GM12891 (cell line): ENCODE measurements at places on chromosomes 6 and 20.

DNA sequence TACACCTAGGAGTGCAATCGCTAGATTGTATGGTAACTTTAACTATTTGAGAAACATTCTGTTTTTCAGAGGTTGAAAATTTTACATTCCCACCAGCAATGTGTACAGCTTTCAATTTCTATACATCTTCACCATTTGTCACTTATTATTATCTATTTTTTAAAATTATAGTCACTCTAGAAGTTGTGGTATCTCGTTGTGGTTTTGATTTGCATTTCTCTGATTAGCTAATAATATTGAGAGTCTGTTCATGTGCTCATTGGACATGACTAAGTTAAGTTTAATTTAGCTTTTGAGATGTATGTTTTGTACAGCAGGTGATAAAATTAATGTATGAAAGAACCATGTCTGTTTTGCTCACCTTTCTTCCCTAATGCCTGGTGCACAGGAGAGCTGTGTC, 34.8 kb upstream of the PLCB1 start:
- no peak for DNase-seq

DNA sequence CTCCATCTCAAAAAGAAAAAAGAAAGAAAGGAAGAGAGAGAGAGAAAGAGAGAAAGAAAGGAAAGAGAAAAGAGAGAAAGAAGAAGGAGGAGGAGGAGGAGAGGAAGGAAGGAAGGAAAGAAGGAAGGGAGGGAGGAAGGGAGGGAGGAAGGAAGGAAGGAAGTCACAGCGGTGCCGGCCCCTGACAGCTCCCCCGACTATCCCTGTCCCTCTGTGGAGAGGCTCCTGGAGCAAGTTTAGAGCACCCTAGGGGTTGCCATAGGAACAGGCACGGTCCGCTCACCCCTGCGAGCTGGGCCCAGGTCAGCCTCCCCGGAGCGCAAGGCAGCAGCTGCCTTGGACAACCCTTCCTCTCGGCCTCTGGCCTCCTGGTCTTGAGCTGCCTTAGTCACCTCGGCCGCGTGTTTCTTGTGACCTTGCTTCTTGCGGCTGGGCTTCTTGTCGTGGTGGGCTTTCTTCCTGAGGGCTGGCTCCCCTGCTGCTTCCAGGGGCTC, 6.8 kb downstream of the BNIP5 start:
- no peak for DNase-seq

DNA sequence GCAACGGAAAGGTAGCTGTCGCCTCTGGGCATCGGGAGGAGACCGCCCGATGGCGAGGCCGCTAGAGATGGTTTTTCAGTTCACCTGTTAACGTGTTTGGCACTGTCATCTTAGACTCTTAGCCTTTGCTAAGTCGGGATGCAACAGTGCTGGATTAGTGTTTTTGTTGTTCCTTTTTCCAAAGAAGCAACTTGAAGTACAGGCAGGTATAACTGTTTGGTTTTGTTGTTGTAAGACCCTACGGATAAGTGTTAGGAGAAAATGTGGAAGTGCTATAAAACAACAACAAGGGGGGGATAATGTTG, 723 bp downstream of the MANEA start:
- no peak for DNase-seq

GRCh38 chr20:63081351-63081750, 74.6 kb upstream of the BHLHE23 start:
- DNase-seq, result no peak

DNA sequence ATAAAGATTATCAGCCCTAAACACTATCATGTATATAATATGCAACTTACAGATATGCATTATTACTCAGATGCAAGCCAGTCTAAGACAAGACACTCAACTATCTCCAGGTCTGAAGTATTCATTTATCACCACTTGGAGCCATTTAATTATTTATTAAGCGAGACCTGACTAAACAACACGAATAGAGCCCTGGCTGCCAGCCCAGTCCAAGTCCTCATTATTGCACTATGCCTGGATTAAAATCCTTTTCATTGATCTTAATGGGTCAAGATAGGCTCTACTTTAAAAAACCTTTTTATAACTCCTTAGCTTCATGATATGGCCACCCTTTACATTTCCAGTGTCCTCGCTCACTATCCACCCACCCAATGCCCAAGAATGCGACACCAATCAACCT, 183.1 kb upstream of the MARCKS start:
- DNase-seq, result no peak

DNA sequence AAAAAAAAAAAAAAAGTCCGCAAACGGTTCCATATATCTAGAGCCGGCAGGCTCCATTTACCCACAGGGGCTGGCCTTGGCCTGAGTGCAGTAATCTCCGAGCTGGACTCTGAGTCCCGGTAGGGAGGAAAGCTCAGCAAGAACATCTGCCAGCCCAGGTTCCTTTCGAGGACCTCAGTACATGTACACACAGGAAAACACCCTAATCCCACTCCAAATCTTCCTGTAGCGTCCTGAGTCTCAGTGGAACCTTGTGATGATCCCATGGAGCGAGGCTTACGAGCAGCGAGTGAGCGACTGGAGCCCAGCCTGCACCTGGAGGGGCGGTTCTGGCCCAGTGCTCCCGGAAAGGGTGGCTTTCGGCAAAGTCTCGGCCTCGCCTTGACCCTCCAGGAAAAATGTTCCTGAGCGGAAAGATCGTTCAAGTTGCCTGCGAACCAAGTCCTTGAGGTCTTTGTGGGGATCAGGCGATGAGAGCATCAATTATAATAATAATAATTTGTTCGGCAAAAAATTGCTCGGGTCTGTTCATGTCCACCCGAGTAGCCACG, 32.1 kb downstream of the PRSS16 start:
- no peak for DNase-seq

DNA sequence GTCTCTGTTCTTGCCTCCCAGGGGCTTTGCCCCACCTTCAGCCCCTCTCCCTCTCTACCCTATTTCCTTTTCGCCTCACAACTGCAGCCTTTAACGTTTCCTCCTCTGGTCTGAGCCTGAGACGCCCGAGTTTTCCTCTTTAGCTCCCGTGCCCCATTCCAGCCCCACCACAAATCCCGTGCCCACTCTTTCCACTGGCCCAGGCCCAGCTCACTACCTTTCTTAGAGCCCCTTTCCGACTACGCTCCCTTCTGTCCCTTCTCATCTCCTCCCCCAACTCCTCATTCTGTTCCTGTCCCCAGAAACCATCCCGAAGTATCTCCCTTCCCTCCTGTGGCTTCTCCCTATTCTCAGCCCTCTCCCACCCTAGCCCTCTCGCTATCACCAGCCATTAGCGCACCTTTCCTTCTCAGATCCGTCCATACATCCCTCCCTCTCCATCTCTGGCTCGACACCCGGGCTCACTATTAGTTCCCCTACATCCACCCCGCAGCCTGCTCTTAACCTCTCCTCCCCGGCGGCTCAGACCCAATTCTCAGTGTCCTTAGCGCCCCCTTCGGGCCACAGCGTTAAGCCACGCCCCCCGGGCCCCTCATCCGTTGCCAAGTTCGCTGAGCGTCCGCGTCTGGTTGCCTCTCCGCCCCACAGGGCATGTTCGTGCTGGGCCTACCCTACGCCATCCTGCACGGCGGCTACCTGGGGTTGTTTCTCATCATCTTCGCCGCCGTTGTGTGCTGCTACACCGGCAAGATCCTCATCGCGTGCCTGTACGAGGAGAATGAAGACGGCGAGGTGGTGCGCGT, 2.7 kb downstream of the SLC32A1 start:
- DNase-seq, result peak; percentile 46

DNA sequence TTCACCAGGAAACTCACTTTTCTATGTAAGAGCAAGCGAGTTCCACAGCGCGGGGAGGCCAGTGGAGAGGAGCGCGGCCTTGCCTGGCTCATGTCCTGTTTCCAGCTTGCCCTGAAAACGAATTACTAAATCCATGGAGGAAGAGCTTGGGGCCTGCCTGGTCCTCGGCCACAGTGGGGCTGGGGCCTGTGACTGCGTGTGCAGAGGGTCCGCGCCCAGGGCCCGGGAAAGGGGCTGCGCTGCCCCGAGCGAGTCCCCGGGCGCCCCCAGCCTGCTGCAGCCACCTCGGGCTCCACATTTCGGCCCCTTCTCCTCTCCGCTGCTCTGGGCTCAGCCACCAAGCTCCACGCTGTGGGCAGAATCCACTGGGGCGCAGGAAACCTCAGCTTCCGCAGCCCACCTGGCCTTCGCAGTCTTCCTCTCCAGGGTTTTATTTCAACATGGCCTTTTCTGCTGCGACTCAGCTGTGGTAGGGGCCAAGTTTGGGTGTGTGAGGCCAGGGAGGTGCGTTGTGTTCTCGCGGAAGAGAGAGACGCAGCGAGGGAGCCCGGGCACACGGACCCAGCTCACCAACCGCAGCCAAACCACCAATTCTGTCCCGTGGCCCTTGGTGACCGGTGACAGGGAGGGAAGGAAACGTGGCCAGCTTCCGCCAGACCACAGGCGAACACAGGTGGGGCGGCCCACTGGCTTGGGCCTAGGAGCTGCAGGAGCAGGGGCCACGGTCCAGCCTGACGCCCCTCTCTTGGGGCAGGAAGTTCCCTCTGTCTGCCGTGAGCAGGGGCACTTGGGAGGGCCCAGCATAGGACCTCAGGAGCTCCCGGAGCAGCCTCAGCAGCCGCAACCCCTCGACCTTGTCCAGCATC, 211.4 kb downstream of the ERMARD start:
- no peak for DNase-seq

DNA sequence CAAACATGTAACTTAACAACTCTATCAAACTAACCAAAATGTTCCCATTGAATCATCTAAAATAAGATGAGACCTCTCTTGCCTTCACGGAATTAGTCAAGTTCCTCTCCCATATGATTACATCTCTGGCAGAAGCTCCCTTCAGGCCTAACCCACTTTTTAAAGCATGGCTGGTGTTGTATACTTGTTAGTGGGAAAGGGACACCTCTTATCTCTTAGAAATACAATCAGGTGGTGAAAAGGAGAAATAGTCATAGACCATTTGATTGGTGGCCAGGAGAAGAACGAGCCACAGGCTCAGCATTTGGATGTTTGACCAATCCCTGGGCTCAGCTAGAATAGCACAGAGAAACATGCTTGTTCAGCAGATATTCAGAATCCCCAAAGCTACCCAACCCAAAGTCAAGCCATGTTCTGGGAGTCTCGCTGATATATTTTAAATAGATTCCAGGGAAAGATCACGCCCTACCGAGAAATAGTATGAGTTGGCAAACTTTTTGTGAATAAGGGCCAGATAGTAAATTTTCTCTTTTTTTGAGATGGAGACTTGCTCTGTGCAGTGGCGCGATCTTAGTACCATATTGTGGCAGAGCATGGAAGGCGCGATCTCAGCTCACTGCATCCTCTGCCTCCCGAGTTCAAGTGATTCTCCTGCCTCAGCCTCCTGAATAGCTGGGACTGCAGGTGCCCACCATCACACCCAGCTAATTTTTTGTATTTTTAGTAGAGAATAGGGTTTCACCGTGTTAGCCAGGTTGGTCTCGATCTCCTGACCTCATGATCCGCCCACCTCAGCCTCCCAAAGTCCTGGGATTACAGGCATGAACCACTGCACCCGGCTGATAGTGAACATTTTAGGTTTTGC, 126.3 kb upstream of the MYLIP start:
- DNase-seq, result no peak

- no peak for DNase-seq
Observed at GRCh38 chr6:139296927-139297326, 5.1 kb upstream of the TXLNB start.

- DNase-seq, result no peak
Observed at GRCh38 chr20:50855498-50856474, 60.9 kb downstream of the BCAS4 start.

- no peak for DNase-seq
Observed at GRCh38 chr20:53994088-53994487, 76.3 kb downstream of the BCAS1 start.

GRCh38 chr20:53002786-53003185, 30.6 kb downstream of the TSHZ2 start:
- no peak for DNase-seq

DNA sequence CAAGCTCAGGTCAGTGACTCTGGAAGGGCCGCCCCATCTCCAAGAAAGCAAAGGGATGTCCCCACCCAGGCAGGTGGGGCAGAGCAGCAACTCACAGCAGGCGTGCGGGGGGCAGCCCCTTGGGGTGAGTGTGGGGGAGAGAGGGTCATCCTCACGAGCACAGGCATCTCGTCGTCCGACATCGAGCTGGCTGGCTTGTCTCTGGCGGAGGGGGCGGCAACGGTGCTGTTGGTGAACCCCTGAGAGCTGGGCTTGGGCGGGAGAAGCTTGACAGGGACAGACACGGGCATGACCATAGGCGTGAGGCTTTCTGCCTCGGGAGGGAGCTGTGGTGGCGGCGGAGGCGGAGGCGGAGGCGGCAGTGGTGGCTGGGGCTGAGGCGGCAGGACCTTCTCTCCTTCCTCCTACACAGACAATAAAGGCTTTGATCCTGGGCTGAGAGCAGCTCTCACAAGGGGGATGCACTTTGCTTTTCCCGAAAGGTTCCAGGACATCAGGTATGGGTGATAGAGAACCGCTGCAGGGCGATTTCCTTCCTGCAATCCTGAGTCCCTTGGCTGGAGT, 45.6 kb upstream of the MRPS10 start:
- no peak for DNase-seq

DNA sequence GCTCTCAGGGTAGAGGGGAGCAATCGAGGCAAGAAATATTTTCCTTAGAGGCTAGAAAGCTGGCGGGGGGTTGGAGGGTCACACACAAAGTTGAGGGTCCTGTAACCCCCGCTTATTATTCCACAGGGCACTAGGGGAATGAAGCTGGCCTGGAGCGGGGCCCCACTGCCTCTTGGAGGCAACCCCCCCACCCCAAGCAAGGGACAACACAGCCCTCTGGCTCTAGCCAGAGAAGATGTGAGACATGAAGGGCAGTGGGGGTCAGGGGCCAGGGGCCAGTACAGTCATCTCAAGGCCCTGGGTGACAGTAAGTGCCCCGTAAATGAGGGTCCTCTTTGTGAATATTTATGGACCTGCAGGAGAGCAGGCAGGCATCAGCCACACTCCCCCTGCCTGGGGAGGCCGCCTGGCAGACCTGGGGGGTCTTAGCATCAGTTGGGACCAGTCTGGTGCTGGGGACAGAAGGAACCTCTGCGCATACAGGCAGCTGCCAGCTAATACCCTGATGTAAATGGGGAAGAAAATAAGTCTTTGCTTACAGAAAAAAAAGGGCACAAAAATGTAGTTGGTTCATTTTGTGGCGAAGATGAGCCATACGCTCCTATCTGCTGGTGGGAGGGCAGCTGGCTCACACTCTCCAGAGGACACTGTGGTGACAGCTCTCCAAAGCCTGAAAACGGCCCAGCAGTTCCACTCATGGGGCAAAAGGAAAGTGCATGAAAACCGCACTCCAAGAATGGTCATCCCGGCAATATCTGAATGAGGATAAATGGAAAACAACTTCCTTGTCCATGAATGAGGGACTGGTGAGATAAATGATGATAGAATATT, 21.9 kb downstream of the SPATA2 start:
- DNase-seq, result no peak
